Left renal pelvis (tissue), 4 donors: ENCODE measurements at places on chromosomes 16 and 17. TPM values are rescaled to one million over a fixed set of nuclear protein-coding genes. Genes with fewer than 3 reads are reported as not detected.

The GPR142 gene
- polyA plus RNA-seq = 0.40 TPM

The HLF gene
- 6.2 TPM for polyA plus RNA-seq

The GINS2 gene
- polyA plus RNA-seq = 16.2 TPM

The P2RX1 gene
- polyA plus RNA-seq = 0.89 TPM

The PDP2 gene
- 16.9 TPM for polyA plus RNA-seq

The SOX9 gene
- 24.5 TPM for polyA plus RNA-seq

The MT1E gene
- polyA plus RNA-seq = 20.0 TPM

The FBXL16 gene
- polyA plus RNA-seq = 2.0 TPM

The SLC13A5 gene
- 1.3 TPM for polyA plus RNA-seq

The PLK1 gene
- 27.9 TPM for polyA plus RNA-seq

The GP2 gene
- 7.4 TPM for polyA plus RNA-seq

The DHX40 gene
- polyA plus RNA-seq = 95.1 TPM

The CCDC102A gene
- 16.2 TPM for polyA plus RNA-seq

The RHBDL3 gene
- 5.5 TPM for polyA plus RNA-seq

The HAS3 gene
- 4.9 TPM for polyA plus RNA-seq

The KRTAP1-5 gene
- not detected for polyA plus RNA-seq

The SHCBP1 gene
- polyA plus RNA-seq = 8.3 TPM

The NEK8 gene
- polyA plus RNA-seq = 8.6 TPM

The ARHGAP23 gene
- polyA plus RNA-seq = 62.7 TPM

The CD300LF gene
- 0.38 TPM for polyA plus RNA-seq

The CMTM1 gene
- 5.2 TPM for polyA plus RNA-seq

The LGALS9B gene
- not detected for polyA plus RNA-seq

The HGS gene
- 97.5 TPM for polyA plus RNA-seq

The KCNJ16 gene
- polyA plus RNA-seq = 164 TPM

The NOG gene
- 0.20 TPM for polyA plus RNA-seq

The ABCA10 gene
- polyA plus RNA-seq = 2.0 TPM

The MFAP4 gene
- 872 TPM for polyA plus RNA-seq

The PPY gene
- polyA plus RNA-seq = 0.43 TPM

The ZNF778 gene
- 5.0 TPM for polyA plus RNA-seq

The NCOR1 gene
- polyA plus RNA-seq = 66.5 TPM

The METRN gene
- 12.0 TPM for polyA plus RNA-seq

The CCL1 gene
- polyA plus RNA-seq = not detected

The NT5C gene
- polyA plus RNA-seq = 51.9 TPM

The CCL23 gene
- polyA plus RNA-seq = not detected

The FBXW10 gene
- 0.46 TPM for polyA plus RNA-seq

The MIEN1 gene
- polyA plus RNA-seq = 19.6 TPM

The CACNA1H gene
- polyA plus RNA-seq = 14.6 TPM

The EME1 gene
- 7.9 TPM for polyA plus RNA-seq

The SLC52A1 gene
- polyA plus RNA-seq = 0.16 TPM

The CD300LG gene
- 0.96 TPM for polyA plus RNA-seq

The PRSS27 gene
- polyA plus RNA-seq = 0.73 TPM

The KRT40 gene
- polyA plus RNA-seq = not detected

The GALR2 gene
- 0.43 TPM for polyA plus RNA-seq

The GPR139 gene
- not detected for polyA plus RNA-seq

The GDPD3 gene
- 17.5 TPM for polyA plus RNA-seq

The WNT9B gene
- polyA plus RNA-seq = 13.5 TPM

The FN3K gene
- polyA plus RNA-seq = 13.5 TPM

The TEKT5 gene
- polyA plus RNA-seq = 0.23 TPM

The CAMTA2 gene
- 28.6 TPM for polyA plus RNA-seq

The SEPHS2 gene
- 94.3 TPM for polyA plus RNA-seq

The VMO1 gene
- polyA plus RNA-seq = 1.2 TPM

The ZG16 gene
- 0.05 TPM for polyA plus RNA-seq

The SSTR5 gene
- 0.40 TPM for polyA plus RNA-seq

The SLC35G6 gene
- polyA plus RNA-seq = 0.12 TPM

The SECTM1 gene
- polyA plus RNA-seq = 13.6 TPM

The TPPP3 gene
- 44.8 TPM for polyA plus RNA-seq

The HS3ST3B1 gene
- 0.91 TPM for polyA plus RNA-seq

The METTL2A gene
- polyA plus RNA-seq = 16.3 TPM

The ATP2C2 gene
- polyA plus RNA-seq = 0.27 TPM
